ENCODE measurements at places on chromosomes 11 and 22. TPM values are rescaled to one million over a fixed set of nuclear protein-coding genes. Genes with fewer than 3 reads are reported as not detected.
A peak's percentile ranks its signal among the peaks of the same experiment; 100 is the strongest.

ACRV1 gene
- 0.55 TPM for total RNA-seq

APOBEC3B gene
- 10.1 TPM for total RNA-seq

OTOG gene
- total RNA-seq = 0.78 TPM

SLCO2B1 gene
- 6.6 TPM for total RNA-seq

PLEKHB1 gene
- 117 TPM for total RNA-seq

MOGAT2 gene
- total RNA-seq = not detected

DNA sequence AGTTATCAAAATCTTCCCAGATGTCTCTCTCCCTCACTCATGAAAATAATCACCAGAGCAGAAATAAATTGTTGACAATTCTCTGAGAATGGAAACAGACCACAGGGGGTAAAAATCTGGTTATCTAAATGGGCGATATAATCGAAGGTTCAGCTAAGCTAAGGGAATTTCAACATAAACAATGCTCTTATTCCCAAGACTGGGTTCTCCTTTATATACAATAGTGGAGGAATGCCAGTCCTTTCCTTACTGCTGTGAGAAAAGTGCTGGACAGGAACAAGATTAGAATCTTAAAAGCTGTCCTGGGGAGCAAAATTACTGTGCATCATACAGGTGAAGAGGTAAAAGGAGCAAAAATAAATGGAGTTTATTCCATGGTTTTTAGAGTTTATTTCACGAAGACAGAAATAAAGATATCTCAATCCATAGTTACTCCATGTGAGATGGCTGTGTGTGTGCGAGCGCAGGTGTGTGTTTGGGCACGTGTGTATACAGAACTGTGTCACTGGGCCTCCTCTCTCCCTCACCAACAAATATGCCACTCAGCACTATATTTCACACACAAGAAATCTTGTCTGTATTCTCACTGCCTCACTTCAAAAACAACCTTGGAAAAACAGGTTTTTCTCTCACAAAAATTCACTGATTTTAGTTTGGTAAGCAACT lies 385.6 kb downstream of the DCDC1 start:
- peaks cover 5% of the 10 kb centered on the region for H3K4me1 ChIP-seq
- no peaks in the 10 kb centered on the region for H3K36me3 ChIP-seq
- no peak overlapping the region for H3K27ac ChIP-seq
- H3K27me3 ChIP-seq = no peaks in the 10 kb centered on the region
- H3K4me3 ChIP-seq = no peak overlapping the region

- peak overlapping the region; percentile 45 for H3K4me3 ChIP-seq
- H3K4me1 ChIP-seq = peaks cover 10% of the 10 kb centered on the region
Observed at GRCh38 chr11:122359081-122359571, 243.1 kb upstream of the BLID start.

DNA sequence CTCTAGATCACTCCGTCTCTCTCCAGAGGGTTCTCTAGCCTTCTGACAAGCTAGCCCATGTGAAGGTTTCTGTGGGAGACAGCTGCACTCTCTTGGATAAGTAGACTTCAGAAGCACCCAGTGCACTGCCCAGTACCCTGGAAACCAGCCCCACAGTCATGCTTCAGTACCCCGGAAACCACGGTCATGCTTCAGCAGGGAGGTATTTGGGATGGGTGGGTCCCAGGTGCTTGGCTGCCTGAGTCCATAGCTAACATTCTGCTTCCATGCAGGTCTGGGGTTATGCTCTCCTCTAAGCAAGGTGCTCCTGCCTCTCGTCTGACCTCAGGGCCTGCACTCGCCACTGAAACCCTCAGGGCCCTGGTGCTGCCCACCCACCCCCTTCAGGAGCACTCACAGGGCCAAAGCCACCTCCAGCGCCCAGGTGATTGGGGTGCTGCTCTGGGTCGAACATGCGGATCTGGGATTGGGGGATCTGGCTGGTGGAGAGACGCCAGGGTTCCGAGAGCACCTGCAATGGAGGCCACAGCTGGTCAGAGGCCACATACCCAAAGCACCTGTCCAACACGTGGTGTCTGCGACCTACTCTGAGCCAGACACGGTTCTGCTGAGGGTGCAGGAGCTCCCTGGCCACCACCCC lies 7.3 kb upstream of the SYCE3 start:
- no peaks in the 10 kb centered on the region for H3K4me1 ChIP-seq
- H3K27me3 ChIP-seq = no peaks in the 10 kb centered on the region
- DNase-seq = no peak
- no peak overlapping the region for H3K4me3 ChIP-seq
- no peak overlapping the region for H3K27ac ChIP-seq

- no peak overlapping the region for H3K4me3 ChIP-seq
- no peak overlapping the region for H3K27ac ChIP-seq
- peaks cover 22% of the 10 kb centered on the region for H3K36me3 ChIP-seq
- DNase-seq = no peak
- H3K27me3 ChIP-seq = no peaks in the 10 kb centered on the region
- H3K4me1 ChIP-seq = no peaks in the 10 kb centered on the region
Observed at GRCh38 chr11:28257761-28258160, 149.6 kb downstream of the METTL15 start.

DNA sequence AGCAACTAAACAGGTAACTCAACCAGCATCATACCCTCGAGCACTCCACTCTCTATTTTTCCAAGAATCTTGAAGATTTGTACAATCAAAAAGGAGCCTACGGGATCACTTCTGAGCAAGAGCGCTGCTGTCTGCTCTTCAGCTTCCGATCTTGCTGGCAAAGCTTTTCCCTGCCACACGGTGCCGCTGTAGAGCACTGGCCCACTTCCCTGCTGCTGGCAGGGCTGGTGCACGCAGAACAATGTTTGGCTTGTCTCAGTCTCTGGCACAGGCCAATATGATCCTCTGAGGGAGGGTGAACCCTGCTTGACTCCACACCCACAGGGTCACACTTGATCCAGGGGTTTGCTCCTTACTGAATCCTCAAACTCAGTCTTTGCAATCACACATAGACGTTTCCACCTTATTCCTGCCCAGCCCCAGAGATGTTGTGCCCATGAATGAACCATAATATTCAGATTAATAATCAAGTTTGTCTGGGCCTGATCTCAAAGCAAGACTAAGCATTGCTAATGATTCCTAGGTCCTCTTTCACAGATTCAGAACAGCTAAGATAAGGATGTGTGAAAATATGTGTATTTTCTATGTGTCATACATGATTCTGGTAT lies 536.6 kb downstream of the SOX6 start:
- peaks cover 4% of the 10 kb centered on the region for H3K27me3 ChIP-seq
- H3K4me3 ChIP-seq = no peak overlapping the region
- H3K36me3 ChIP-seq = no peaks in the 10 kb centered on the region
- no peak overlapping the region for H3K27ac ChIP-seq
- peak; percentile 37 for DNase-seq

- DNase-seq = no peak
- H3K27ac ChIP-seq = no peak overlapping the region
- no peak overlapping the region for H3K4me3 ChIP-seq
- peaks cover 23% of the 10 kb centered on the region for H3K4me1 ChIP-seq
Observed at GRCh38 chr11:72738199-72739141, 13.7 kb downstream of the ARAP1 start.

- peaks cover 3% of the 10 kb centered on the region for H3K36me3 ChIP-seq
- no peak for DNase-seq
- peaks cover 2% of the 10 kb centered on the region for H3K27me3 ChIP-seq
- H3K4me3 ChIP-seq = peak overlapping the region; percentile 6
- H3K27ac ChIP-seq = no peak overlapping the region
Observed at GRCh38 chr22:45496451-45496941, 6.2 kb upstream of the FBLN1 start.

- DNase-seq = no peak
- peaks cover 1% of the 10 kb centered on the region for H3K4me1 ChIP-seq
- peaks cover 3% of the 10 kb centered on the region for H3K27me3 ChIP-seq
- H3K27ac ChIP-seq = no peak overlapping the region
Observed at GRCh38 chr11:111098091-111098490, 147.4 kb upstream of the POU2AF2 start.

DNA sequence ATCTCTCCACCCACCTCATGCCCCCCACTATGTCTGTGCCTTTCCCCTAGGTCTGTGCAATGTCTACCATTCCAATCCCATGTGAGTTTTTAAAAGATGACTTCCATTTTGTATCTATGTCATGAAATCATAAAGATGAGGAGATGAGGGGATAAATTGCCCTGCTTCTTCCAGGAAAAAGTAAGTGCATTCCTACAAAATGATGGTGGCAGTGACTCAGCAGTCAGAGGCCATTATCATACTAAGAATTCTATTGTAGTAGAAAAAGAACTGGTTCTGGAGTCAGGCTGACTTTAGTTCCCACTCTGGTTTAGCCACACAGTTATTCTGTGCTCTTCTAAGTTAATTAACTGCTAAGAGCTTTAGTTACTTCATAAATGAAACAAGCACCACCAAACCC lies 89.6 kb upstream of the API5 start:
- no peak overlapping the region for H3K27ac ChIP-seq
- no peak overlapping the region for H3K4me3 ChIP-seq
- H3K27me3 ChIP-seq = no peaks in the 10 kb centered on the region
- no peak for DNase-seq
- H3K36me3 ChIP-seq = no peaks in the 10 kb centered on the region

DNA sequence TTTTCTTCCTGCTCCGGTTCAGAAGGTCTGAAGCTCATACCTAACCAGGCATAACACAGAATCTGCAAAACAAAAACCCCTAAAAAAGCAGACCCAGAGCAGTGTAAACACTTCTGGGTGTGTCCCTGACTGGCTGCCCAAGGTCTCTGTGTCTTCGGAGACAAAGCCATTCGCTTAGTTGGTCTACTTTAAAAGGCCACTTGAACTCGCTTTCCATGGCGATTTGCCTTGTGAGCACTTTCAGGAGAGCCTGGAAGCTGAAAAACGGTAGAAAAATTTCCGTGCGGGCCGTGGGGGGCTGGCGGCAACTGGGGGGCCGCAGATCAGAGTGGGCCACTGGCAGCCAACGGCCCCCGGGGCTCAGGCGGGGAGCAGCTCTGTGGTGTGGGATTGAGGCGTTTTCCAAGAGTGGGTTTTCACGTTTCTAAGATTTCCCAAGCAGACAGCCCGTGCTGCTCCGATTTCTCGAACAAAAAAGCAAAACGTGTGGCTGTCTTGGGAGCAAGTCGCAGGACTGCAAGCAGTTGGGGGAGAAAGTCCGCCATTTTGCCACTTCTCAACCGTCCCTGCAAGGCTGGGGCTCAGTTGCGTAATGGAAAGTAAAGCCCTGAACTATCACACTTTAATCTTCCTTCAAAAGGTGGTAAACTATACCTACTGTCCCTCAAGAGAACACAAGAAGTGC lies 661 bp upstream of the MALAT1 start:
- no peaks in the 10 kb centered on the region for H3K36me3 ChIP-seq
- no peak for DNase-seq
- no peak overlapping the region for H3K27ac ChIP-seq
- H3K27me3 ChIP-seq = no peaks in the 10 kb centered on the region
- no peak overlapping the region for H3K4me3 ChIP-seq
